Hepatocyte (in vitro differentiated cells): ENCODE measurements at places on chromosomes 7 and 10. TPM values are rescaled to one million over a fixed set of nuclear protein-coding genes. Genes with fewer than 3 reads are reported as not detected.

LRRC4 gene
- 3.5 and 3.9 TPM in 2 replicates for polyA plus RNA-seq

DNA sequence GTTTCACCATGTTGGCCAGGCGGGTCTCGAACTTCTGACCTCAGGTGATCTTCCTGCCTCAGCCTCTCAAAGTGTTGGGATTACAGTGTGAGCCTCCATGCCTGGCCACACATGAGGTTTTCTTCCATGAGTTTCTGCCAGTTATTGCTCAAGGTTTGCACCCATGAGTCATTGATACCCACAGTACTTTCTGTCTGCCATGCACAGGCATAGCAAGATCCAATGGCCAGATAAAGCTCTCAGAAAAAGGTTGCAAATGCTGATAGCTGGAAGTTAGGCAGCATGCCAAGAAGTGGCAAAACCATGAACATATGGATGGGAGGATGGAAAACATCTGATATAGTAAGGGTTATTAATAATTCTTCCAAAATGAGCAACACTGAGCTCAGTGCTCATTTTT is 298.7 kb upstream of the NRG3 start:
- H3K27ac ChIP-seq: no peak overlapping the region
- H3K27me3 ChIP-seq: no peaks in the 10 kb centered on the region
- no peak for DNase-seq
- no peak overlapping the region for H3K4me3 ChIP-seq
- no peaks in the 10 kb centered on the region for H3K36me3 ChIP-seq
- H3K4me1 ChIP-seq: no peaks in the 10 kb centered on the region

DNA sequence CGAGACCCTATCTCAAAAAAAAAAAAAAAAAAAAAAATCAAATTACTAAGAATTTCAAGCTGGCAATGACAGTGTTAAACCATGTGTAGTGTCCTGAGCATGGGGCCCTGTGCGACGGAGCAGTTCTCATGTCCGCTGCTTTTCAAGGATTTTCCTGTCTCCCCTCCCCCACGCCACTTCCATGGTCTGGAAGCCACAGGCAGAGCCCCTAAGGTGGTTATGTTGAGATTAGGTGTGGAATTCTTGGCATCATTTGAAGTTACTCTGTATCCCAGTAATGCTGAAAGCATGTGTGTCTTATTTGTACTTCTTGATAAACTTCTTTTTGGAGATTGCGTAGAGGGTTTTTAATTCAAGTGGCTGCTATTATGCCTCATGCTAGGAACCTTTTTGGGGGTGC is 65.2 kb downstream of the PFKFB3 start:
- H3K27ac ChIP-seq: no peak overlapping the region
- no peaks in the 10 kb centered on the region for H3K36me3 ChIP-seq
- no peak for DNase-seq
- peaks cover 8% of the 10 kb centered on the region for H3K4me1 ChIP-seq

GRCh38 chr10:71887743-71888142 is 36.7 kb upstream of the PSAP start:
- no peak for DNase-seq
- peaks cover 5% of the 10 kb centered on the region for H3K4me1 ChIP-seq
- no peaks in the 10 kb centered on the region for H3K27me3 ChIP-seq
- H3K27ac ChIP-seq: no peak overlapping the region

- peaks cover 8% of the 10 kb centered on the region for H3K4me1 ChIP-seq
- H3K27me3 ChIP-seq: no peaks in the 10 kb centered on the region
- no peak overlapping the region for H3K4me3 ChIP-seq
- DNase-seq: no peak
- no peak overlapping the region for H3K27ac ChIP-seq
These were observed 52.5 kb upstream of the MACC1 start for GRCh38 chr7:20269726-20270125.

DNA sequence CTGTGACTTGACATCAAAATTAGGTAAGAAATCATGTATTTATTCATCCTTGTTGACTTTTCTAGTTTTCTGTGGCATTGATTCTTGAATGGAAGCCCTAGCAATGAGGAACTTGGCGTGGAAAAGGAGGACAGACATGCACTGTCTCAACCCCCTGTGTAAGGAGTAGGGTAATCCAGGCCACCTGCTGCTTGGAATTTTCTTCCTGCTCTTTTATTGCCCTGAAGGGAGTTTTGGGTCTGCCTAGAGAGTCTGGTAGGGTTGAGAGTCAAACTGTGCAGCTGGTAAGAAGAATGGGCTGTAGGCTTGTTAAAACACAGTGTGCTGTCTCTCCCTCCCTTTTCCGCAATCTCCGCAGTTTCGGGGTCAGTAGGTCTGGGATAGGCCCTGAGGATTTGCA is 19.7 kb downstream of the ZNF32 start:
- H3K27me3 ChIP-seq: no peaks in the 10 kb centered on the region
- H3K27ac ChIP-seq: no peak overlapping the region
- no peaks in the 10 kb centered on the region for H3K4me1 ChIP-seq
- H3K4me3 ChIP-seq: no peak overlapping the region
- DNase-seq: no peak

SCART1 gene
- polyA plus RNA-seq: 0.22 and 0.63 TPM in 2 replicates

DNA sequence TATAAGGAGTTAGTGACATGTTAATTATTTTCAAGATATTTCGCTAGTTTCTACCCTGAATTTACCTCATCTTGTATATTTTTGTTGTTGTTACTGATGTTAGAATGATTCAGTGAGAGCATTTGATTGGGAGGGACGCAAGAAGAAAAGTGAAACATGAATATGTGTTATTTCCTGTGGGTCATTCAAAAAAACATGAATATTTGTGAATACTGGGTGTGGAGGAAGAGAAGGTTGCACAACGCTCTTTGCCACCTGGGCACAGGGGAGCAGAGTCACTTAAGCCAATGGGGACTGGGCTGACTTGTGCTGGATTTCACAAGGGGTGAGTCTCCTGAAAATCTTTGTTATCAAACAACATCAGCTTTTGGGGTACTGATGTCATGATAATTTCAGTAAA is 39.5 kb downstream of the AGK start:
- no peak overlapping the region for H3K4me3 ChIP-seq
- no peaks in the 10 kb centered on the region for H3K36me3 ChIP-seq
- H3K27me3 ChIP-seq: no peaks in the 10 kb centered on the region
- H3K27ac ChIP-seq: no peak overlapping the region
- no peaks in the 10 kb centered on the region for H3K4me1 ChIP-seq

PIK3AP1 gene
- 2.5 and 4.7 TPM in 2 replicates for polyA plus RNA-seq

GRCh38 chr10:23373156-23373555 is 28.6 kb upstream of the C10orf67 start:
- no peaks in the 10 kb centered on the region for H3K4me1 ChIP-seq
- no peaks in the 10 kb centered on the region for H3K36me3 ChIP-seq
- H3K27ac ChIP-seq: no peak overlapping the region
- no peaks in the 10 kb centered on the region for H3K27me3 ChIP-seq
- no peak for DNase-seq
- no peak overlapping the region for H3K4me3 ChIP-seq

NPY gene
- 19.8 and 41.0 TPM in 2 replicates for polyA plus RNA-seq

GRCh38 chr7:92056286-92056685 is 78.0 kb downstream of the CYP51A1 start:
- H3K4me3 ChIP-seq: no peak overlapping the region
- no peaks in the 10 kb centered on the region for H3K36me3 ChIP-seq
- H3K27me3 ChIP-seq: no peaks in the 10 kb centered on the region
- peak; percentile 8 for DNase-seq
- peak overlapping the region; percentile 44 for H3K27ac ChIP-seq
- peaks cover 35% of the 10 kb centered on the region for H3K4me1 ChIP-seq

SAP25 gene
- polyA plus RNA-seq: 1.8 and 4.0 TPM in 2 replicates

DNA sequence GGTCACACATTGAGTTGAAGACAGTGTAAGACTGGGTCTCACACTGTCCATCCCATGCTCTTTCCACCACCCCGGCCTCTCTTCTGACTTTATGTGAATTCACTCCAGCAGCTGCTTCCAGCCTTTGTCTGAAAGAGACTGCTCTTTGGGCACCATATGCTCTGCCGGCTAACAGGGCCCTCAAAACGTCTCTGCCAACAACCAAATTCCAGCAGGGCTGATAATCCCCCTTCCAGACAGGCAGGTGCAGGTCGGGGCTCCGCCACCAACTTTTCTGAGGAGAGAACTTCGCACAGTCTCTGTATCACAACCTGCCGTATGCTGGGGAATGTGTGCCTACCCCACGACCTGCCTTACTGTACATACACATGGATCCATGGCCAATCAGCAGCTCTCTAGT is 64.3 kb downstream of the PLXNA4 start:
- no peaks in the 10 kb centered on the region for H3K36me3 ChIP-seq
- no peaks in the 10 kb centered on the region for H3K27me3 ChIP-seq
- DNase-seq: no peak

DNA sequence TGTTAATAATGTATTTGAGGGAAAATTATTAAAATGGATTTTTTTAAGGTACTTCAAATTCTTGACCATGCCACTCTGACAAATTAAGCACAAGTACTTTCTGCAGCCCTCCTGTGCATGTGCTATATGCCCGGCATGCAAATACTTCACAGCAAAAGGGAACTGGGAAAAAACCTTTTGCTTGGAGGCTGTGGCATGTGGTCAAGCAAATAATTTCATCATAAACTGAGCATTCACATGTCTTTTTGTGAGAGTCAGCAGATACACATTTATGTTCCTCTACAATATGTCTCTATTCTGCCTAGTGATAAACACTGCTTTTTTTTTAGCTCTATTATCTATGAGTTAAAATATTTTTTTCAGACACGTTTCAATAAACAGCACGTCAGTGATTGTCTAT is 53.7 kb upstream of the SEMA3A start:
- no peaks in the 10 kb centered on the region for H3K27me3 ChIP-seq
- no peak for DNase-seq
- H3K27ac ChIP-seq: no peak overlapping the region

- peak overlapping the region; percentile 17 for H3K4me3 ChIP-seq
- no peak overlapping the region for H3K27ac ChIP-seq
- H3K36me3 ChIP-seq: no peaks in the 10 kb centered on the region
- H3K4me1 ChIP-seq: peaks cover 6% of the 10 kb centered on the region
- peaks cover 20% of the 10 kb centered on the region for H3K27me3 ChIP-seq
These were observed 89.3 kb downstream of the BEND7 start for GRCh38 chr10:13439313-13440184.

DNA sequence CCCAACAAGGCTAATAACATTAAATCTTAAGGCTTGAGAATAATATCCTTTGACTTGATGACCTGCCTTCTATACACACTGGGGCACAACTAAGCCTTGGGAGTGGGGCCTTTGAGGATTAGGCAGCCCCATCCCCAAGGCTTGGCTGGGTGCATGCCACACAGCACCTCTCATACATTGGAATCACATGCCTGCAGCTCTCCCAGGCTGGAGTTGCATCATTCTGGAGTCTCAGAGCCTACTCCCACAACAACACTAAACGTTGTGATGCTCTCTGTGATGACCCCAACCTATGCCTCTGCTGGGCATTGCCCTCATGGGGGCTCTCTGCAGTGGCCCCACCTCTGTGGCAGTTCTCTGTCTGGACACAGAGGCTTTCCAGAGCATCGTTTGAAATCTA is 31.9 kb upstream of the SGCE start:
- no peak overlapping the region for H3K4me3 ChIP-seq
- H3K36me3 ChIP-seq: no peaks in the 10 kb centered on the region
- H3K27me3 ChIP-seq: no peaks in the 10 kb centered on the region
- DNase-seq: no peak
- no peak overlapping the region for H3K27ac ChIP-seq

WDFY4 gene
- polyA plus RNA-seq: 0.91 TPM in 1 of 2 replicates, not detected in the other

DNA sequence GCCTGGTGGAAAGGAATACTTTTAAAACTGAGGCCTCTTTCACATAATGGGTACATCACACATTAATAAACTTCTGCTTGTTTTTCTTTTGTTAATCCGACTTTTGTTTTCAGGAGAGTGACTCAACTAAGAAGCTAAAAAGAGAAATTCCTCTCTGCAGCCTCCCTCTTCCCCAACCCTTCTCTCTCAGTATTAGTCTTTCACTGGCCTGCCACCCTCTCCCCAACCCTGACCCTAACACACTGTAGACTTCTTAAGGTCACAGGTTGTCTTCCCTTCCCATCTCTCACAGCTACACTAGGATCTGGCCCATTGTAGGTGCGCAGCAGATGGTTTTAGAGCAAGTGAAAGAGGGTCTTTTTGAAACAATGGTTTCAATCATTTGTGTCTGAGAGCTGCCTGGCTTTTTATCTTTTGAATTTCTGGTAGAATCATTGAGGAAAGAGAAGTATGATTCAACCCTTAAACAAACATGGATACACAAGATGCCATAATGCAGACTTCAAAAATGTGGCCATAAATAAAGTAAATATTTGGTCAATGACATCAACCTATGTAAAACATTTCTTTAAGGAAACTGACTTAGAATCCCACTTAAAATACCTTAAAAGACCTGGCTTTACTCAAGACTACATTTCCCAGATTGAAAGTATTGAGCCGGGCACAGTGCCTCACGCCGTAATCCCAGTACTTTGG is 17.9 kb upstream of the FFAR4 start:
- peak overlapping the region; percentile 93 for H3K27ac ChIP-seq
- H3K27me3 ChIP-seq: no peaks in the 10 kb centered on the region
- H3K36me3 ChIP-seq: no peaks in the 10 kb centered on the region
- peaks cover 4% of the 10 kb centered on the region for H3K4me1 ChIP-seq
- DNase-seq: peak; percentile 32
